ENCODE measurements at places on chromosomes 1 and 21.

DNA sequence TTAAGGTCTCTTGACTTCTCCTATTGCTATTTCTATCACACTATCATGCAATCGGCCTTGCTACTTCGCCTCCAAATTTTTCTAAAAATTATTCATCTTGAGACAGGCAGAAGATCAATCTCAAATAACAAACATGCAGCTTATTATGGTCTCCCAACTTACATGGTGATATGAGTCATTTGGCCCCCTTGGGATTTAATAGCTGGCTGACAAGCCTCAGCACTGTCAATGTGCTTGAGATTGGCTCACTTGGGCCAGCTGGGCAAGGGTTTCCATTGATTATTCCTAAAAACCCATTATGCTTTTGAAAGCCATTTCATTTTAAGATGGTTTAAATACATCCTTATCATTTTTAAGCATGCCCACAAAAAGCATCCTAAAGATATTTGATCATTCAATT is 224.5 kb upstream of the NFIA start:
- no peak for DNase-seq

- DNase-seq, result no peak
Measured at GRCh38 chr21:36065497-36066036, 4.3 kb upstream of the CBR1 start.

DNA sequence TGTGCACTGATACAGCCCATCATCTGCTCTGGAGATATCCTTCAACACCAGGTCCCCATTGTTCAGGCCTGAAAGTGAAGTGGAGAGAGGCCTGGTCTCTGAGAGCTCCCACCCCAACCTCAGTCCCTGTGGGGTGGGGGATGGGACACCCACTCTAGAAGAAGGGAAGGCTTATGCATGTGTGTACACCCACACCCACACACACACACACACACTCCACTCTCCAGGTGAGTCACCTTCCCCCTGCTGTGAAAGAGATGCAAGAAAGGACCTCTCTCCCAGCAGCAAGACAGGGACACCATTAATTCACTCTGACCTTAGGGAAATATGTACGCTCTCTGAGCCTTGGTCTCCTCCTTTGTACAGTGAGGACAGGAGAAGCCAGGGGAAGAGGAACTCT is 5.9 kb downstream of the VSIG8 start:
- no peak for DNase-seq

GRCh38 chr1:116751146-116751545 is 3.1 kb upstream of the CD2 start:
- DNase-seq, result no peak

GRCh38 chr21:34509151-34509550 is 2.9 kb downstream of the KCNE1 start:
- no peak for DNase-seq

GRCh38 chr1:218366322-218367052 is 21.4 kb downstream of the TGFB2 start:
- no peak for DNase-seq

GRCh38 chr1:4526747-4527146 is 127.7 kb upstream of the AJAP1 start:
- DNase-seq, result no peak

GRCh38 chr1:5983361-5984103 is 8.7 kb downstream of the NPHP4 start:
- no peak for DNase-seq

DNA sequence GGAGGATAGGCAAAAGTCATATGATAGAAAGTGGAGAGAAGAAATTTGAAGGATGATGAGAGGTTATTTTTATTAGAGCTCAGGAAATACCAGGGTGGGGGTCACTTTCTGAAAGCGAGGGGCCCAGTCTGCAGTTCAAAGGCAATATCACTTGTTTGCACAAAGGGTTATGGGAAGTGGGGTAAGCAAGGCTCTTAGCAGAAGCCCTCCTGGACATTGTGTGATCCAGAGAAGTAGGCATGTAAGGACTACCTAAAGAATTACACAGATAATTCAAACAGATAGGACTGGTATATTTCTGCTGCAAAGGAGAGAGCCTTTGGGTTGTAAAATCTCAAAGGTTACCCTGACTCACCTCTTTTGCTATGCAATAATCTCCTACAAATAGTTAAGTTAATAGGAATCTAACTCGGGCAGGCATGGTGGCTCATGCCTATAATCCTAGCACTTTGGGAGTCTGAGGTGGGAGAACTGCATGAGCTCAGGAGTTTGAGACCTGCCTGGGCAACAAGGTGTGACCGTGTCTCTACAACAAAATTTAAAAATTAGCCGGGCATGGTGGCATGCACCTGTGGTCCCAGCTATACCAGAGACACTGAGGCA is 25.2 kb upstream of the PRRC2C start:
- DNase-seq, result no peak

GRCh38 chr1:21899267-21899810 is 37.8 kb downstream of the HSPG2 start:
- no peak for DNase-seq

All from stimulated activated CD4-positive, alpha-beta T cell treated with anti-CD3 and anti-CD28 coated beads, Interleukin-15, amount 100 ng/mL, for 1 hour (primary cell).